ENCODE measurements at places on chromosomes 2 and 18.

DNA sequence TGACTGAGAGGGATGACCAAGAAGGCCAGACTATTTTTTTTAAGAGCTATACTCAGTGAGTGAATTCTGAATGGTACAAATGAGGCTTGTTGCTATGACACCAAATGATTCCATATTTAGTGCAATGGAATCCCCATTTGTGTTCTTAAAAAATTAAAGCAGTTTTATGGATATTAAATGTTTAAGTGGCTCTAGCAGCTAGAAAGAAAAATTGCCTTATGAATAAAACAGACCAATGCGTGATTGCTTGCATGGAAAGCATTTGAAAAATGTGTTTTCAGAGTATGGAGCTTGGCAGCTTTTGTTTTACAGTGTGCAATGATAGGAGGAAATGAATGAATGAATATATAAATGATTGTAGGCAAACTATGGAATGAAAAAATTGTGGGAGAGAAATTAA is 238.8 kb upstream of the DPP10 start:
- no peak for DNase-seq

GRCh38 chr18:53682796-53683195 is 541.7 kb downstream of the MBD2 start:
- DNase-seq: no peak

- no peak for DNase-seq
Measured at GRCh38 chr2:134288814-134289213, 34.9 kb downstream of the MGAT5 start.

DNA sequence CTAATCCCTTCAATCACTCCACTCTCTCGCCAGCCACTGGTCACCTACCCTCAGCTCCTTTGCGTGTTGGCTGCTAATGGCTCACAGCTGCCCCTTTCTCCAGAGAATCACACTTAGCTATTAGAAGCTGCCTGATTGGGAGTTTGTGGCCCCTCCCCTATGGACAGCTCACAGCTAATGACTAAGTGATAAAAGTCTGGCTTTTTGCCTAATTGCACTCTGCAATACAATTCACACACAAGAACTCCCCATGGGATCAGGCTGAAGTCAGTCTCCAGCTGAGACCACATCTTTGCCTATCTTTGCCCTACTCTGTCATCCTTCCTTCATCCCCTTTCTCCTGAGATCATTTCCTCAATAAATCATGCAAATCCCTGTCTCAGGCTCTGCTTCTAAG is 701.9 kb upstream of the RAB6C start:
- no peak for DNase-seq

DNA sequence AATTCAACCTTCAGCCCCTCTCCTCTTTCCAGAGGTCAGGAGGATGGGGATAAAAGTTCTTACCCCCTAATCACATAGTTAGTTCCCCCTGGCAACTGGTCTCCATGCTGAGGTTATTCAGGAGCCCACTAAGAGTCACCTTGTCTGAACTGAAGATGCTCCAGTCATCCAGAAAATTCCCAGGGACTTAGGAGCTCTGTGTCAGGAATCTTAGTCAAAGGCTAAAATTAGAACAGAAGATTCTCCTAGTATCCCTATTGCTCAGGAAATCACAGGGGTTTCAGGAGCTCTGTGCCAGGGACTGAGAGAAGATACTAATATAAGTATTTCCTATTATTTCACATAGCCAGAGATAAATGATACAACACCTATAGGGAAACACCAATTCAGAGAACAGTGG is 37.3 kb upstream of the LONRF2 start:
- no peak for DNase-seq

DNA sequence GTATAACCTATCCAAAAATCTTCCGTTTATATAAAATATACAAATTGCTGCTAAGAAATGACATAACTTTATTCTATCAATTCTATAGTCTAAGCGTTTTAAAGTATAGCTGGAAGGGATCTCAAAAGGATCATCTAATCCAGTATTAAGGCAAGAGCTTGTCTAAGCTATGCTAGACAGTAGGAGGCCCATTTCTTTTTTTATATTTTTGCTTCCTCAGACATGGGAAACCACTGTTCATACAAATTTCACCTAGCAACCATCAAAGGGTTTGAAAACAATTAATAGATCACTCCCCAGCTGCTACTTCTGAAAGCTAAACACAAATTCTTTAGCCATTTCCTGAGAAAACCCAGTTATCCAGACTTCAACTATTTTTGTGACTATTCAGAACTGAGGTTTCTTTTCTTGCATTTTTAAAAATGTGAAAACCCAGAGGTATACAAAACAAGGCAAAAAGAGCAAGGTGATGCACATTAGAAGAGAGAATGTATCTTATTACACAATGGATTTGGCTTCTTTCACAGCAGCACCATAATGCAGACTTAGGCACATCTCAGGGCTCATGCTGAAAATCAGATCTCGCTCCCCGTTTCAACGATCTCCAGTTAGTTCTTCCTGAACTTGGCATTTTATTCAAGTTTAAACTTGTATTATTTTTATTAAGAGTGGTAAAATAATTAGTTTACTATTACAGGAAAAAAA is 274.4 kb downstream of the LRP1B start:
- DNase-seq: no peak
